ENCODE measurements at places on chromosomes 6 and 20. TPM values are rescaled to one million over a fixed set of nuclear protein-coding genes. Genes with fewer than 3 reads are reported as not detected.

Gene RIN2
- total RNA-seq = 45.5 TPM

Gene ZNF512B
- 8.7 TPM for total RNA-seq

Gene PPIL6
- 11.9 TPM for total RNA-seq

Gene SRSF6
- 87.2 TPM for total RNA-seq

Gene ERVFRD-1
- not detected for total RNA-seq

Gene TRAPPC3L
- 0.42 TPM for total RNA-seq

Gene SLPI
- 6.8 TPM for total RNA-seq

Gene LY6G5B
- 6.0 TPM for total RNA-seq

Gene DNMT3B
- total RNA-seq = 2.4 TPM

Gene MEP1A
- not detected for total RNA-seq

Gene FNDC1
- 31.6 TPM for total RNA-seq

Gene PPP1R11
- 13.5 TPM for total RNA-seq

Gene CD24
- 283 TPM for total RNA-seq

Gene TRIM40
- not detected for total RNA-seq

All from urinary bladder (tissue), 4 donors.